ENCODE measurements at places on chromosomes 3 and 15.

DNA sequence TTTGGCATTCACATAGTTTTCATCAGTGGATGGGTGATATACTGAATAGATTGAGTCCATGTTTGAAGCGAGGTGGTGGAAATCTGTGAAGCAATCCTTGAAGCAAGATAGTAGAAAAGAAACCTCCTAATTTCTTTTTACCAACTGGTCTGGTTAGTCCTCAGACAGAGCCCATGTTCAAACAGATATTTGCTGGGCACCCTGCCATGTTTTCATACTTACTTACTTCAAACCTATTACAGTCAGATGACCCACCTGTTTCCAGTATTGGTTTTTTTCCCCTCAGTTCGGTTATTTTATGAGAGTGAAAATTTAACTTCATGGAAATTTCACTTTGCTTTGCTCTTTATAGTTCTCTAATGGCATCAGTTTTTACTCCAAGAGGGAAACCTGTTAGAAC, 23.7 kb downstream of the EXOSC7 start:
- DNase-seq = no peak

GRCh38 chr15:56471440-56472069, 6.6 kb upstream of the MNS1 start:
- no peak for DNase-seq

DNA sequence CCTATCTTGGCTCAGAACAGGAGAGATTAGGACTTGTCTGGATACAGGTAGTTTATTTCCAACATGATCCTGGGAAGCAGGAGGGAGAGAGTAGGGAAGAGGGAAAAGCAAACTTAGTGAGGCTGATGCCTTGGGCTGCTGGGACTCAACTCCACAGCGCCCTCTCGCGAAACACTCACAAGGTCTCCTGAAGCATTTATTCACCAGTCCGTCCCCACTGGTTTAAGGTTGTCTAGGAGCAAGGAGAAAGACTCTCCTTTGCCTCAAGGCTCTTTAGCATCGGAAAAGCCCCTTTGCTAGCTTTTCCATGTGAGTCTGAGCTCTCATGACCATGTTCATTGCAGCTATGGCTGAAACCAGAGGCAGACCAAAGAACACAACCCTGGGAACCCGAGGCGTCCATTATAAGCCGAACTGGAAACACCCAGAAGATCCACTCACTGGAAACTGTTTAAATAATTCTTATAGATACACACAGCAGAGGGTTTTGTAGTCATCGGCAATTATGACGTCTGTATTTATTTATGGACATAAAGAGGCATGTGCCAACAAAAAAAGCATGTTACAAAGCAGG, 244.5 kb downstream of the CD47 start:
- DNase-seq = peak; percentile 76

GRCh38 chr15:72306211-72306785, 13.7 kb downstream of the CELF6 start:
- DNase-seq = peak; percentile 73

DNA sequence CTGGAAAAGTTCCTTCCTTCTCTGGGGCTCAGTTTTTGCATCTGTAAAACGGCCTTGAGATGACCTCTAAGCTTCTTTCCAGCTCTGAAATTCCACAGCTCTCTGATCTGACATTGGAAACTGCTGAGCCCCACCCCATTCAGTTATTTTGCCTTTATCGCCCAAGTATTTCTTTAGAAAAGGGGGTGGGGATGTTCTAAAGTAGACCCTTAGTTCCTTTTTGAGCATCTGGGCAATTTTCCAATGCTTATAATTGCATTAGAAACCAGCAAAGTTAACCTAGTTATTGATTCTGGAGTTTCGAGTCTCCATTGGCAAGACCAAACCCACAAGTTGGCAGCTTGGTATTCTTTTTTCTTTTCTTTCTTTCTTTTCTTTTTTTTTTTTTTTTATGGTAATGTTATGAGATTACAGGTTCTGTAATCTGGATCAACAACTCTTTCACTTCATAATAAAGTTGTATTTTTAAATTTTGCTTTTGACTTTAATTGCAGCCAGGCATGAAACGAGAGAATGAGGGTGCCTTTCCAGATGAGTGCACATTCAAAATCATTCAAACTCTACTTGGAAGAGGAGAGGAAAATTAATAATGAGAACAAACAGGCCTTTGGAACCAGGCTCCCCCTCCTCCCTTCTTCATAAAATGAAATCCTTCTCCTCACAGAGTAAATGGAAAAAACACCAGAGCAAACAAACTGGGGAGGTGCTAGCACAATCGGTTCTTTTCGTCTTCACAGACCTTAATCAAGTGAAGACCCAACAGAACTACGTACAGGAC, 76.8 kb upstream of the LRIG1 start:
- no peak for DNase-seq

- no peak for DNase-seq
Measured at GRCh38 chr3:49715611-49716121, 3.8 kb downstream of the AMIGO3 start.

- DNase-seq = no peak
Measured at GRCh38 chr3:17932136-17932771, 189.8 kb upstream of the TBC1D5 start.

DNA sequence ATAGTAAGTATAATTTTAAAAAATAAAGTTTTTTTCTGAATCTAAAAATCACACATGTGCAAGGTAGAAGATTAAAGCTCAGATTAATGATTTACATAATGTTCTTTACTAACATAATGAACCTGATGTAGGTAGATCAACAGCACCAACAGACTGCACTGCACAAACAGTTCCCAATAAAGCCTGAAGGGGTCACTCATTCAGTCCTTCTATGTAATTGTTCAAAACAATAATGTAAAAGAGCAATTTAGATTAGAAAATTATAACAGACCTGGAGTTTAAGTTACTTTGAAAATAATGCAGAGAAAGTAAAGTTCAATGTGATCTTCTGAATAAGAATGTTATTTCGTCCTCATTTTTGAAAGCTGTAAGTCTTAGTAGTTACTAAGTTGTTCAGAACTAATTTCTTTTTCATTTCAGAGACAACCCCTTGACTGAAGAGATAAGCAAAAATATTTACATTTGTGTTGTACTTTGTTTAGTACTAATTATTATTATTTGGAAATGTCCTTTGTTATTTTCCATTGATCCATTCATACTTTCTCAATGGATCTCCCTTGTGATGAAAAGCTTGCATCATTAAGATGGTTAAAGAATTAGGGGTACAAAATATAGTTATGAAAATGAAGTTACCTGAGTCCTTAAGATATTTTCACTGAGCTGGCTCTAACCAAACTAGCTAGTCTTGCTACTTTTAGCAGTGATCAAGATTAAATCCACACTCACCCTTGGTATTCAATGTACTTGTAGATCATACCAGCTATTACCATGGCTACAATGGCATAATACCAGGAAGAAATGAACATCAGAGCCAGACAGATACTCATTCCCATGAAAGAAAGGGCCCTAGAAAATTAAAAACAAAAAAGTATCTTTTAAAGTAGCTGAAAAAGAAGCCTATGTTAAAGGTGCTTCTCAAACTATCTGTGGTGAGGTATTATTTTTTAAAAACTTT, 16.8 kb downstream of the EMC4 start:
- peak; percentile 59 for DNase-seq

Data from iPS-NIHi11 (cell line).